ENCODE measurements at places on chromosomes 16 and 17. TPM values are rescaled to one million over a fixed set of nuclear protein-coding genes. Genes with fewer than 3 reads are reported as not detected.

Gene LUC7L
- 29.9 TPM for total RNA-seq

Gene C17orf107
- total RNA-seq: 4.1 TPM

Gene PDILT
- not detected for total RNA-seq

Gene ADAD2
- total RNA-seq: not detected

Gene C1QTNF8
- total RNA-seq: not detected

Gene CFAP52
- not detected for total RNA-seq

Gene NRN1L
- 0.88 TPM for total RNA-seq

Gene KRT10
- total RNA-seq: 12.2 TPM

Gene CRISPLD2
- 4.5 TPM for total RNA-seq

Gene ITGAD
- 0.70 TPM for total RNA-seq

Gene GPR139
- not detected for total RNA-seq

Gene SRCIN1
- total RNA-seq: 19.3 TPM

Gene PLA2G10
- not detected for total RNA-seq

Gene PRSS53
- 4.4 TPM for total RNA-seq

Gene CCL4
- 1.2 TPM for total RNA-seq

Gene GRIN2A
- 0.03 TPM for total RNA-seq
